Fibroblast of skin of back (primary cell): ENCODE measurements at places on chromosomes 13 and 19.

- no peak for DNase-seq
These were observed at the start of gene CNMD for GRCh38 chr13:52739468-52740071. Gene CNMD (minus strand): TSS chr13:52739820. CDS start chr13:52739701, 119 bp downstream.

- DNase-seq = no peak
These were observed 1.5 kb downstream of the ACP4 start for GRCh38 chr19:50791594-50792271.

- DNase-seq = peak; percentile 75
These were observed 4.4 kb upstream of the SIN3B start for GRCh38 chr19:16824658-16825311.

DNA sequence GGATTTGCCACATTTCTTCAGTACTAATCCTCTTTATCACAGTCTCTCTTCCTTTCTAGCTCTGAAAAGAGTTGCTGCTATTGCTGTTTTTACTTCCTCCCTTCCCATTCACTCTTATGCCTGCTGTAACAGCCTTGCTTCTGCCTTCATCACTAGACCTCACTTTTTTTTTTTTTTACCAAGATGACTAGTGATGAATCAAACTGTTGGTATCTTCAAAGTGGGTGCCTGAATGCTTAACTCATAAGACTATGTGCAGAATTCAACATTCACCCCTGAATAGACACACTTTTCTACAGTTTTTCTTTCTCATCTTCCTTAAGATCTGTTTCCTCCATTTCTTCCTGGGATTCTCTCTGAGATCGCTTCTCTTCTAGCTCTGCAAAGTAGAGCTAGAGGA, 217.2 kb upstream of the HTR2A start:
- DNase-seq = peak; percentile 92

DNA sequence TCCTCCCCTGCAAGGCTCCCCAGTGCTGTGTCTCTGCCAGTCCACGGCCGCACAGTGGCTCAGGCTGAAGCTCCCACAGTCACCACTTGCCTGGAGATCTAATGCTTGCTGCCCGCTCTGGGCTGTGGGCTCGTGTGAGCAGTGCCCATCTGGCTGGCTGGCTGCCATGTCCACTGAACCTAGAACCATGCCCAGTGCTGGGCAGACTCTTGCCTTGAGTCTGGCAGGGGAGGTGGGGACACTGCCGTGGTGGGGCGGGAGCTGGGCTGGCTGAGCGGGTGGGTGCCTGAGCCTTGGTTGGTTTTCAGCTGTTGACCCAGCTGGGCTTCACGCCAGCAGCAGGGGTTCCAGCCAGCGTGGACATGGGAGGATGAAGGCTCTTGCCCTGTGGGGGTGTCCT, 52.3 kb downstream of the CRTC1 start:
- DNase-seq = no peak

DNA sequence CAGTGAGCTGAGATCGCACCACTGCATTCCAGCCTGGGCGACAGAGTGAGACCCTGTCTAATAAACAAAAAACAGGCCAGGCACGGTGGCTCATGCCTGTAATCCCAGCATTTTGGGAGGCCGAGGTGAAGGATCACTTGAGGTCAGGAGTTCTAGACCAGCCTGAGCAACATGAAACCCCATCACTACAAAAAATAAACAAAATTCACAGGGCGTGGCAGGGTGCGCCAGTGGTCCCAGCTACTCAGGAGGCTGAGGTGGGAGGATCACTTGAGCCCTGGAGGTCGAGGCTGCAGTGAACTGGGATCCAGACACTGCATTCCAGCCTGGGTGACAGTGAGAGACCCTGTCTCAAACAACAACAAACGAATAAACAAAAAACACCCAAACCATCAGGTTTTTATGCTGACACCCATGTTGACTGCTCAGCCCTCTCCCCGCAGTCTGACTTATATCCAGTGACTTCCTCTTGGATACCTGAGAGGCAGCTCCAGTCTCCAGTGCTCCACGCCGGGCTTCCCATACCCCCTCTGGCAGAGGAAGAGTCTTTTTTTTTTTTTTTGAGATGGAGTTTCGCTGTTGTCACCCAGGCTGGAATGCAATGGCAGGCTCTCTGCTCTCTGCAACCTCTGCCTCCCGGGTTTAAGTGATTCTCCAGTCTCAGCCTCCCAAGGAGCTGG, 17.7 kb downstream of the WTIP start:
- no peak for DNase-seq

DNA sequence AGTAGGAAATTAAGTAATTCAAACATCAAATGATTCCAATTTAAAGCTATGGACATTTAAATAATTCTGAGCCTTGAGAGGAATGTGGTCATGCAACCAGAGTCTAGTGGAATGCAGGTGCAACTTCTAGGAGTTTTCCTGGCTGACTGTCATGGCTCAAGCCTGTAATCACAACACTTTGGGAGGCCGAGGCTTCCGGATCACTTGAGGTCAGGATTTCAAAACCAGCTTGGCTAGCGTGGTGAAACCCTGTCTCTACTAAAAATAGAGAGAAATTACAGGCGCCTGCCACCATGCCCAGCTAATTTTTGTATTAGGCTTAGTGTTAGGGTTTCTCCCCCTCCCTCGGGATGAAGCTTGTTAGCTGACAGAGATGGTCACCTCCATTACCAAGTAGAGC, 6.4 kb downstream of the ZNF808 start:
- no peak for DNase-seq
